ENCODE measurements at places on chromosomes 16 and 17.

DNA sequence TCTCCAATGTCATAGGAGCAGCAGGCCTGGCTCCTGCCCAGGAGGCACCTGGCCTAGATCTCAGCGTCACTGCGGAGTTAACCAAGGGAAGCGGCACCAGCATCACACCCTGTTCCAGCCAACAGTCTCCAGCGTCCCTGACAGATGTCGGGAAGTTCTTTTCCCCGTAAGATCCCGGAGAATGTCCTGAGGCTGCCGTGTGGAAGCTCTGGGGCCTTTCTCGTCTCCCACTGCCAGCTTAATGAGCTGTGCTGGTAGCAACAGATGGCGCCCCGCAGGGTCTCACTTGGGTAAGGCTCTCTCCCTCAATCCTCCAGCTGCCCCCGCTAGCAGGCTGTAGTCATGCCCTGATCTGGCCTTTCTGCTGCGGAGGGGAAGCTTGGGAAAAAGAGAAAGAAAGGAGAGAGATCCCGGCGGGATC is 57.5 kb downstream of the MARCHF10 start:
- no peak for DNase-seq

DNA sequence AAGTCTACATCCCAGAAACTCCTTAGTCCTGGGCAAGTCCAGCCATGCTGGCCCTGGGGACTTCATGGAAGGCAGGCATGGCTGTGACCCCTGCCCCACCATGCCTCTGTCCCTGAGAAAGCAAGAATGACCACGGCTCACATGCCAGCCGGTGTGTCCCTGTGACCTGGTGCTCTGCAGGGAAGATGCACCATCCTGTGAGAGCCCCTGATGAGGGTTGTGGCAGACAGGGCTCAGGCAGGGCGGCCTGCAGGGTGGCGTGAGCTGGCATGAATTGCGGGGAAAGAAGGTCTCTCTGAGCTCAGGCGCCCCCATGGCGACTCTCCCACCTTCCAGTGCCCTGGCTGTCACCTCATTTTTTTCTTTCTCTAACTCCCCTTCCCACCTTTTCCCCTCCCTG is 260.3 kb downstream of the RBFOX3 start:
- no peak for DNase-seq

DNA sequence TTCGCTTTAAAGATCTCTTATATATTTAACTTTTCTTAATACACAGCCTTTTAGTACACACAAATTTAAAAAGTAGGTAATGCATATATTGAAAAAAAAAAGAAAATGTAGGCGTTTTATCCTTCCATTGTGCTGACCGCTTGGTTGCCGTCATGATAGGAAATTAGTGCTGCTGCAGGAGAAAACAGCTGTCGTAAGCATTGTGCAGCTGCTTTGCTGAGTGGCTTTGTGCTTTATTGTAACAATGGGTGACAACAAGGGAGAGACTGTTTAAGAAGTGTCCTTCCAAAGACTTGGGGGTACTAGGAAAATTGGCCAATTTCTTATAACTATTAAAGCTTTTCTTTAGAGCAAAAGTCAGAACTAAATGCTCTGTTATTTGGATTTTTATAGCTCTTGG is 5.0 kb downstream of the HERPUD1 start:
- no peak for DNase-seq

DNA sequence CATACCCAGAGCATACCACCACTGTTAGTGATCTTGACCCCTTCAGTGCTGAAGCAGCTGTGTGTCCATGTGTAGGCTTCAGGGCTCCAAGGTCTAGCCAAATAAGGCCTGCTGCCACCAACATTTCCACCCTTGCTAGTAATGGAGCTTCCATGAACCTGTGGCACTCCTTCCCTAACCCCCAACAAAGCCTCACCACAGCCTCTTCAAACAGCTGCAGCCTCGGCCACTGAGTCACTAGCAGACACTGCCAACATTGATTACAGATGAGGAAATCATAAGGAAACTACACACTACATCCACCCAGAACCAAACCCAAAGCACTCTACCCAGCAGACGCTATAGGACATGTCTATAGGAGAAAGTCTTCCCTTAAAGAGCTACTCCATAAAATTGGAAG is 610.7 kb downstream of the KCNJ2 start:
- DNase-seq: no peak

DNA sequence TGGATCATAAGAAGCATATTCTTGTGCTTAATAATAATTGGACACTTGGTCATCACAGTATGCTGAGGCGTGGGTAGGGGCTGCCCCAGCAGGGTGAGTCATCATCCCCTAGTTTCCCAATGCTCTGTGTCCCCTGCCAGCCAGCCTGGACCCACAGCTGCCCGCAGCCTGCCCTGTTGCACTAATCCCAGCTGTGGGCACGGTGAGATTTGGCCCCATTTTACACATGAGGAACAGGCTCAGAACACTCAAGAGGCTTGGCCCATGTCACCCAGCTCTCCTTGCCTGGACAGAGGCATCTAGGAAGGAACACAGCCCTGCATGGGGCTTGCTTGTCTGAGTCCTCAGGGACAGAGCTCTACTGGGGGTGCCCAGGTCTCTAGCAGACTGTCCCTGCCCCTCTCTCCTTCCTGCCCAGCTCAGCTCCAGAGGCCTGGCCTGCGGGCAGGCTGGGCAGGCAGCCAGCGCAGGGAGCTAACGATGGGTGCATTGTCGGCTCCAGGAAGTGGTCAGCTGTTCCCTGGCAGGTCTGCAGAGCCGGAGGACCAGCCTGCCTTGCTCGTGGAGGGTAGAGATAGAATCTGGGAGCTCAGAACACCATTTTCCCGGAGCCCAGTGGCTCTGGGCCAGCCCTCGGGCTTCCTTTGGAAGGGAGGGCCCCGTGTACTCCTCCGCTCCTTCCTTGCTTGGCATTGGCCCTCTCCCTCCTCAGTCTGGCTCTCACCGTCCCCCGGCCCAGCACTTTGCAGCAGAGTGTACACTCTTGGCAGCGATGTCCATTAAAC is 189.4 kb downstream of the RAB11FIP4 start:
- DNase-seq: no peak

DNA sequence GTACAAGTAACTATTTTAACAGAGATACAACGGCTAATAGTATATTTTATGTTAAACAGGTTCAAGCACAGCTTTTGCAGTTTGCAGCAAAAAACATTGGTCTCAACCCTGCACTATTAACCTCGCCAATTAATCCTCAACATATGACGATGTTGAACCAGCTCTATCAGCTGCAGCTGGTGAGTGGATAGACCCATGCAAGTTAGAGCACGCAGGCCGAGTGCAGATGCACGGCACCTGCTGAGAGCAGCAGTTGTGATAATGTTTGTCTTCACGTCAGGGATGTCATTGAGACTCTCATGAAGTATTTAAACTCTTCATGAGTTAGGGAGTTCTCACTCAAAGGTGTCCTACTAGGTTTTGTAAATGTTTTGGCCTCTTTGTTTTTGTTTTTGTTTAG is 45.6 kb downstream of the TMC6 start:
- DNase-seq: no peak

GRCh38 chr16:2039274-2040031 is 8.2 kb downstream of the NTHL1 start:
- DNase-seq: no peak

DNA sequence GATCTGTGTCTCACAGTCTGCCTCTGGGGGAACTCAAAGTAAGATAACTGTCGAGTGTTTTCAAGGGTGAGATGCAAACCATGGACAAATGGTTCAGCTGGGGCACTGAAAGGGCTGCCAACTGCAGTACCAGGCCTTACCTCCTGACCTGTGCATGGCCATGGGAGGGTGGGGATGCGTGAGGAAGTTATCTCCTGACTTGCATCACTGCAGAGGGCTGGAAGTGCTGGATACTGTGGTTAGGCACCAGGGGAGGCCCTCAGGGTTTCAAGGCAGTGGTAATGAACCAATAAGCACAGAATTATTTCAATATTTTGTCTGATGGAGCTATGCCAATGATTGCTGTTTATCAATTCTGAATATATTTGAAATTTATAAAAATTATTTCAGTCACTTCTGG is 159.2 kb downstream of the CYLD start:
- no peak for DNase-seq

GRCh38 chr17:3002538-3003295 is 60.7 kb downstream of the OR1D5 start:
- DNase-seq: no peak

DNA sequence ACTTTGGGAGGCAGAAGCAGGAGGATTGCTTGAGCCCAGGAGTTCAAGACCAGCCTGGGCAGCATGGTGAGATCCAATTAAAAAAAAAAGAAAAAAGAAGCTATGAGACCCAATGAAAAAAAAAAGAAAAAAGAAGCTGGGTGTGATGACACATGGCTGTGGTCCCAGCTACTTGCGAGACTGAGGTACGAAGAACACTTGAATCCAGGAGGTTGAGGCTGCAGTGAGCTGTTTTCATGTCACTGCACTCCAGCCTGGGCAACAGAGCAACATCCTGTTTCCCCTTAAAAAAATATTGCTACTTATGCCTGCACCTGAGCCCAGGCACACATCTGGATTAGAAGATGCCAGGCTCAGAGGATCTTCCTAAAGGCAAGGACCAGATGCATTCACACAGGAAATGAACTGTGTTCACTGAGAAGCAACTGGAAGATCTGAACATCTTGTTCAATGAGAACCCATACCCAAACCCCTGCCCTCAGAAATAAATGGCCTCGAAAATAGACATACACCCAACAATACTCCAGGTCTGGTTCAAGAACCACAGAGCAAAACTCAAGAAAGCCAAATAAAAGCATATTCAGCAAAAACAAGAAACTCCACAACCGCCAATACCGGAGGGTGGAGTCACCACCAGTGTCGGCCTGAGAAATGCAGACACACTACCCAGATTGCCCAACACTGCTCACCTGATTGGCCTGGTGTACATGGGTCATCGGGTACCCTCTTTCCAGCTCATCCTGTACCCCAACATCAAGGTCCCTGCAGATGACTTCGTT is 4.4 kb downstream of the RNF135 start:
- no peak for DNase-seq

- no peak for DNase-seq
These were observed 190.9 kb downstream of the LGALS9B start for GRCh38 chr17:20276421-20276820.

DNA sequence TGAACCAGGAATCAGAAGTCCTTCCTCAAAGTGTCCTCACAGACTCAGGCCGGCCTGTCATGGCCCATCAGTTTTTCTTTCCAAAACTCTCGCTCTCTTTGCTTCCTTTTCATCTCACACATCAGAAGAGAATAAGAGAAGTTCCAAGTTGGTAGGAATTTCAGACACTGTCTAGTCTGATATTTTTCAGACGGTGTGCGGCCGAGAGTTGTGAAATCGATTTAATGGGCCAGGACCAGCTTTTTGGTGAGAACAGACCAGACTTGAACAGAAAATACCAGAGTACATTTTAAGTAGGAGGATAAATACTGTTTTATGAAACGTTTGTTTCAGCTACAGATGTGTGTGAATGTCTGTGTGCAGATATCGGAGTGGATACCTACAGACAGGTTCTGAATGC is 24.8 kb upstream of the RCVRN start:
- DNase-seq: no peak

DNA sequence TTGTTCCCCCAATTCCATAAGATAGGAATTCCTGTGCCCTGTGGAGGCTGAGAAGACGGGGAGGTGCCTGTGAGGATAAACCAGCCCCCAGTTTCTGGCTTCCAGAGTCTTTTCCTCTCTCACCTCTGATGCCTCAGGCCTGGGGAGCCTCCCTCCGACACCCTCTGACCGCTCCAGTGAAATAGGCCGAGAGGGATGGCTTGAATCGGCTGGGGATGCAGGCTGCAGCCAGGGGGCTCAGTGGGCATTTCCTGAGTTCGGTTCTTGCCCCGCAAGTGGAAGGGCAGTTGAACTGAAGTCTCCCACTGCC is 339.4 kb downstream of the SEC14L1 start:
- no peak for DNase-seq

- no peak for DNase-seq
These were observed 38.7 kb upstream of the DNAH9 start for GRCh38 chr17:11559601-11560000.

DNA sequence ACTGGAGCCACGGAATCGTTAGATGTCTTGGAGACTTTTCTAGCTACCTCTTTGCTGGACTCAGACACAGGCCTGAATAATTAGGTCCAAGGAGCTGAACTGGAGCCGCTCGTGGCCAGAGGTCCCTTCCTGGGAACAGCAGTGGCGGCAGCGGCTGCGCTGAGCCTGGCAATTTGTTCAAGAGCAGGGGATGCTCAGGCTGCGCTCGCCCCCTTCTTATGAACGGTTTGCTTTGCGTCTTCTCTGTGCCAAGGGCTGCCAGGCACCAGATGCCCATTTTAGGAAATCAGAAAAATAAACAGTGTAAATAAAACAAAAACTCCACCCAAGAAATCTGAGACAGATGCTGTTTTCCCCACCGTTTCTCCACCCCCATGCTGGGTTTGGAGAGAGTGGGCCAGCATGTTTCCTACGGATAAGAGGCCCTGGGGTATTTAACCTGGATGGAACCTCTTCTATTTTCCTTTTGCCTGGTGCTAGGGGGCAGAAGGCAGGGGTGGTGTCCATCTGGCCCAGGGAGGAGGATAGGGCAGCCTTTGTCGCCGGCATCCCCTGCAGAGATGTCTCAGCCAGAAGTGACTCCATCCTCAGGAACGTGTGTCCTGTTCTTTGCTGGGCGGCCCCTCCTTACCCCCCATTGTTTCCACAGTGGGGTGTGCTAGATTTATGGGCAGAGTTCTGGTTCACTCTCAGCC is 163.4 kb downstream of the SEC14L1 start:
- DNase-seq: no peak

DNA sequence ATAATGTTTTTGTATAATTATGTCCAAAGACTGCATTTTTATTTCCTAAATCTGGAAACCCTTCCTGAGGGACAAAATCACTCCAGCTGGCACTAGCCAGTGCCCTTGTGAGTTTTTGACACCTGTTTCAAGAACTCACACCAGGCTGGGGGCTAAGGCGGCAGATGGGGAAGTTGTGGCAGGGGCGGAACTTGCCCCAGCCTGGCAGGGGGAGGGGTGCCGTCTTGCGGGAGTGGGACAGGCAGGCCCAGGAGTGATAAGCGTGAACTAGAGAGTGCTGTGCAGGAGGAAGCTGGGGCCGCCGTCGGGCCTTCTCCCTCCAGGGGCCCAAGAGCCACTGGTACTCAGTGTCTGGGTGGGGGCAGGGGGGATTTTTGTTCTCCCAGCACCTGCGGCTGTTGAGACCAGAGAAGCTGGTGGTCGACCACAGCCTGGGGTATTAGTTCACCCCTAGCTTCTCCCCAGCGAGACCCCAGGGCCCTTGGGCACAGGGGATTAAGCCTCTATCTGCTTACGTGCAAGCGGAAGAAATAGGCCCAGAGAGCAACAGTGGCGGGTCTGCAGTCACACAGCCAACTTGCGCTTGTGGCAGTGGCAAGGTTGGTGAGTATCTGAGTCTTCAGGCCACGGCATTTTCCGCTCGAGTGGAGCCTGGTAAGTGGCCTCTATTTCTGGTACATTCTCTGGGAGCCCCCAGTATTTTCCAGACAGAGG is 40.2 kb upstream of the PLCG2 start:
- no peak for DNase-seq

All from left renal cortex interstitium (tissue), 4 donors.